Astrocyte of the spinal cord (primary cell): ENCODE measurements at places on chromosomes 6 and 20.
A peak's percentile ranks its signal among the peaks of the same experiment; 100 is the strongest.

- DNase-seq, result no peak
Observed at GRCh38 chr20:35551503-35551902, 9.6 kb downstream of the ERGIC3 start.

GRCh38 chr6:159307246-159307790, 138.1 kb downstream of the FNDC1 start:
- no peak for DNase-seq

DNA sequence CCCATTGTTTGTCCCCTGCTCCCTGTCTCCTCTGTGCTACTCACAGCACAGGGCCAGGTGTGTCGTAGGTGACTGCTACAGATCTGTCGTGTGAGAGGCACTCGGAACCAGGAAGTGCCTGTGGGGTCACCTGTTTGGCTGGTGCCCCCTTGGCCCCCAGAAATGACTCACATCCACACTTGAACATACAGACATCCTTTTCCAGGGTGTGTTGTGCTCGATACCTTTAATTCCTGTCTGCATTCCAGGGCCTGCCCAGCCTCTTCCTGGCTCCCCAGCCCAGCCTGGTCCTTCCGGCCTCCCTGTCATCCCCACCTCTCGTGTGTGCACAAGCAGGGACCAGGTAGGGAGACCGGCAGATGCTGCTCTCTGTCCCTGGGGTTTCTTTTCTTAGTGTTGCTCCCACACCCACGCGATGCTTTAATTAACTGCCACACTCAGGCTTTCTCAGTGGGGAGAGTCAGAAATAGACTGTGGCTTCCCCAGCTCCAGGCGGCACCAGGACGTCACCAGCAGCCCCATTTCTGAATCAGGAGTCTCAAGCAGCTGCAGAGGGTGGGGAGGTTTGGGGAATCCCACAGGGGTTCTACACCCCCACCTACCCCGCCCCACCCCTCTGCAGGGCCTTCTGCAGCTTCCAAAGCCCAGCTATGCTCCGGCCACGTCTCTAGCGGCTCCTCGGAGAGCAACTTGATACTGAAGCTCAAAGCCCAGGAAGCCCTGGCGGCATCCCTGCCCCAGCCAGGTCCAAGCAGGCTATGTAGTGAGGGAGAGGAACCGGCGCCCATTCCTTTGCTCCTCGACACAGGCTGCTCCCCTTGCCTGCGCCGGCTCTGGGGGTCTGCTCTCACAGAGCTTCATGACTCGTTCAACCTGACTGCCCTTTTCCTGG, 102.2 kb downstream of the SYCP2 start:
- DNase-seq, result no peak

- DNase-seq, result no peak
Observed at GRCh38 chr20:289693-290083, 862 bp downstream of the C20orf96 start.

DNA sequence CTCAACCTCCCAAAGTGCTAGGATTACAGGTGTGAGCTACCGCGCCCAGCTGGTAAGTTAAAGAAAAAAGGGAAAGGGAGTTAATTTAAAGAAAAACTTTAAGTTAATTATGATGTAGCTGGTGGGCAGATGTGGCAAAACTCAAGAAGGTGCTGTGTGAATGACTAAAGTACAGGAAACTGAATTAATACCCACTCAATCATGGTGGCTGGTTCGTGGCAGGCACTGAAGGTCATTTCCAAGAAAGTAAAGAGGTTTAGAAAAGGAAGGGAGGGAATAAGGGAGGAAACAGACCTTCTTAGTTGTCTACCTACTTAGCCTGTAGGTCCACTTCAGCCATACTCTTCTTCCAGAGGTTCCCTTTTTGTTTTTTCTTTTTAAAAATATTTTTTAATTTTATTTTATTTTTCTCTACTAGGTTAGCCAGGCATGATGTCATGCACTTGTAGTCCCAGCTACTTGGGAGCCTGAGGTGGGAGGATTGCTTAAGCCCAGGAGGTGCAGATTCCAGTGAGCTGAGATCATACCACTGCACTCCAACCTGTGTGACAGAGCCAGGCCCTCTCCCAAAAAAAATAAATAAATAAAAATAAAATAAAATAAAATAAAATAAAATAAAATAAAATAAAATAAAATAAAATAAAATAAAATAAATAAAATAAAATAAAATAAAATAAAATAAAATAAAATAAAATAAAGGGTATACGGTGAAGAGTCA, 11.9 kb upstream of the TGM3 start:
- no peak for DNase-seq

- DNase-seq, result no peak
Observed at GRCh38 chr6:53440336-53440945, 91.7 kb upstream of the ELOVL5 start.

- peak; percentile 84 for DNase-seq
Observed at GRCh38 chr6:41602864-41603608, 35.2 kb upstream of the MDFI start.

DNA sequence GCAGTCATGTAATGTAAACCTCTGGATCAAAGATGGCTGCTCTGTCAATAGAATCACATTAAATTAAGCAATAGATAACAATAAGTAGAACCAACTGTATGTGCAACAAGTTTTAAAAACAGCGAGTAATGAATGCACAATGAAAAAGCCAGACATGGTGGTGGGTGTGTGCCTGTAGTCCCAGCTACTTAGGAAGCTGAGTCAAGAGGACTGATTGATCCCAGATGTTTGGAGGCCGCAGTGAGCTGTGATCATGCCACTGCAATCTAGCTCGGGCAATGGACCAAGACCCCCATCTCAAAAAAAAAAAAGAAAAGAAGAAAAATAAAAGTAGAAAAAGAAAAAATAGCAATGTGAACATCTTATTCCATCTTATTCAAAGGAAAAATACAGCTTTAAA, 558.7 kb upstream of the MMS22L start:
- peak; percentile 58 for DNase-seq

GRCh38 chr6:73800997-73801396, 105.0 kb downstream of the CD109 start:
- DNase-seq, result no peak

DNA sequence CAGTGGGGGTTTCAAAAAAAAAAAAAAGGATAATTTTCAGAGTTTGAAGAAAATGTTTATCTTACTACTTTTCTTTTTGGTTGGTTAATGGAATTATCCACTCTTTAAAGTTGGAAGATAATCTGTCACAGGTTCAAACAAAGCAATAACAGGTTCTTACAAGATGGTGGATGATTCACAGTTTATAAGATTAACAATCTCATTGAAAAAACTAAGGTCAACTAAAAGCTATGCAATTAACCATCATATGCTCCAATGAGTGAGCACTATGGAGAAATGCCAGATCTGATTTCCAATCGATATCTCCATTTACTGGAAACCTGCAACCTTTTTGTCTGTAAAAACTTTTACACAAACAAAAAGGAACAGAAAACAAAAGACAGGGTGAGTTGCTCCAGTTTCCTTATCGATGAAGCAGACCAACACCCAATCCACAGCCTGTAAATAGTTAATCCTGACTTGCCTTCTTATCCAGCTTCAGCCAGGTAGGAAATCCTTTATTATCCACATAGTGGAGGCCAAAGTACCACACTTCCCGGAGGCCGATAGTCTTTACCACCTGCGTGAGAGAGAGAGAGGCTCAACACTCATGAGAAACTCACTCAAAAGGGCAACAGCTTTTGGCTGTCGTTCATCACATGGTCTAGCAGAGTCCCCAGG, 32.4 kb downstream of the EZR start:
- no peak for DNase-seq
